ENCODE measurements at places on chromosomes 1 and 21.
A peak's percentile ranks its signal among the peaks of the same experiment; 100 is the strongest.

DNA sequence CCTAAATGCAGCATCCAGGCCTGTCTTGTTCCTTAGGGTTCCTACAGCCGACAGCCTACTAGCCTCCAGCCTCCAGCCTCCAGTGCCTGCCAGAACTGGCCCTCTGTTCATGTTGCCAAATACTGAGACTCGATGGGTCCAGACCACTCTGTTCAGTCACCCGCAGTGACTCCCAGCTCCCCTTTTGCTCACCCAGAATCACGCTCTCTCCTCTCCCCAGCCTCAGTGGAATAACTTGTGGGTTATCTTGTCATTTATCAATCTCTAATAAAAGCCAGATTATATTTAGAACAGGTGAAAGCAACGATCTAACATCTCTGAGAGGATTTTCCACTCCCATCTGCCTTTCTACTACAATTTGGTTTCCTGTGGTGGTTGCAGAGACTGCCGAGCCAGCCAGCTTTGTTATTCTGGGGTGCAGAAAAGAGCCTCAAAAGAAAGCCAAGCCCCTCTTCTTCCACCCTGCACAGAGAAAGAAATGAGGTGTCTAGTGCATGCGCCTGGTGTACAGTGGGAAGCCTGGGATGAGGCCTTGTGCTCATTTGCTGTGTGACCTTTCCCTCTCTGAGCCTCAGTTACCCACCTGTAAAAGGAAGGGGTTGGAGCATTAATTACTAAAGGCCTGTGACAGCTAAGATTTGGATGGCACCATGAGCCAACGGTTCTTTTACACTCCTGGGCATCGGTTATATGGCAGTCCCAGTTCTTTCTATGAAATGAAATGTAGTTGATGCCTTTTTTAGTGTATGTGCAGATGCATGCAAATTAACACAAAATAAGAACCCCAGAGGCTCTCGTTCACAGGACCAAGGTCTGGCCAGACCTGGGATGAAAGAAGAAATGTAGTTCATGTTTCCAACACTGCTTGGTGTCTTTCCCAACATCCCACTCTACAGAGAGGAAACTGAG lies 42.9 kb upstream of the ID3 start:
- no peak for DNase-seq

DNA sequence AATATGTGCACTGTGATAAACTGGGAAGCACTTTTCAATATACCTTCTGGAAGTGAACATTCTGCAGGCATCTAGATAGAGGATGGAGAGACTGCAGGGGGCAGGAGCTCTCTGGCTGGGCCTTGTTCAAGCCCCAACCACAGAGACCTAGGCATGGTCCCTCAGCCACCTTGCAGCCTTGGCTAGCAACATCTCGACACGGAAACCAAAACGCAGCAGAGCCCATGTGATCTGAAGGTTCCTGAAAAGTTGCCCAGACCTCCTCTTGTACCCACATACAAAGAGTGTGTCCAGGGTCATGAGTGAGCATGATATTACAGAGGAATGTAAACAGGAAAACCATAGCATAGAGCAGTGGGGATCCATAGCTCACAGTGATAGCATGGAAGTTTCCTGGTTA lies 33.1 kb upstream of the SAMD11 start:
- no peak for DNase-seq

- DNase-seq: no peak
These were observed 95.8 kb upstream of the HOOK1 start for GRCh38 chr1:59718989-59719360.

- DNase-seq: peak; percentile 27
These were observed 694 bp downstream of the ZBTB7B start for GRCh38 chr1:155003227-155003765.

DNA sequence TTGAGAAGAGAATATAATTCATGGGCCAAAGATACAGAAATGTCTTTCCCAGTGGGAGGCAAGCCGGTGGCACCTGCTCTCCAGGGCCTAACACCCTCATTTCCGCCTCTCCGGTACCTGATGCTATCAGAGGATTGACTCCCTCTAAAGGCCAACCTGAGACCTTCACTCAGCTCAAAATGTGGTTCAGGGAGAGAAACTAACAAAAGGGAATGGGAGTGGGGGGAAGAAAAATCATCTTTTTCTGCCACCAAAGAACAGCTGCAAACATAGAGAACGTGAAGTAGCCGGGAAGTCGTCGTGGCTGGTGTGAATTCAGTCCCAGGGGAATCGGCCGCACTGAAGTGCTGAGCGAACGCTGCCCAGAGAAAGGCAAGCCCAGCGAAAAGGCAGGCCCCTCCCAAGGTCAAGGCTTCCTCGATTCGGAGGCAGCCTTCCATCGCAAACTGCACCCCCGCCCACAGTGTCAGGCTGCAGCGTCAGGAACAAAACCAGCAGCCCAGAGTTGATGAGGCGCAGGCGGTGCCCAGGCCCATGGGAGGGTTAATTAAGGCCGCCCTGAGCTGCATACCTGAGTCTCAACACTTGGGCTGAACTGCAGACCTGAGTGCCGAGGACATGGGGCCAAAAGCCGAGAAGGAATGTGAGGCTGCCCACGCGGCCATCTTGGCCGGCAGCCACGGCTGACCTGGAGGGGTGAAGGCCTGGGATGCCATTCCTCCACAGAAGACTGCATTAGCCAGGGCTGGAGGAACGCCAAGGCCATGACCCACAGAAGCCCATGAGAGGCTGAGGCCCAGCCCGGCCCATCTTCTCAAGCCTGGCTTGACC lies 160.2 kb downstream of the PSMG1 start:
- peak; percentile 16 for DNase-seq

GRCh38 chr1:5405263-5405662 lies 587.0 kb downstream of the NPHP4 start:
- DNase-seq: no peak

DNA sequence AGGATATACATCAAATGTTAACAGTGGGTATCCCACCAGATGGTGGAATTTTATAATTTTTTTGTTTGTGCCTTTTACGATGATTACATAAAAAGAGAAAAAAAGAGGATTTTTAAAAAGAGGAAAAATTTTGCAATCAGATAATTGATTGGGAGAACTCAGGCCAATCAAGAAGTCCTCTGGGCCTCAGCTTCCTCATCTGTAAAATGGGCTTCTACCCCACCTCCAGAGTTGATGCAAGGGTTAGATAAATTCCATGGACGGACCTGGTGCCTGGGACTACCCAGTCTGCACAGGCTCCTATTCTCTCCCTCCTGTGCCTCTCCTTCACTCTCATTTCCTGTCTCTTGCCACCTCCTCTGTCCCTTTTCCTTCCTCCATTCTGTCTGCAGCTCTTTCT lies 88.9 kb downstream of the TRABD2B start:
- no peak for DNase-seq

- DNase-seq: peak; percentile 35
These were observed 2.6 kb downstream of the IRF2BP2 start for GRCh38 chr1:234607109-234608024.

GRCh38 chr1:116664366-116664977 lies 3.1 kb downstream of the IGSF3 start:
- DNase-seq: peak; percentile 84

- no peak for DNase-seq
These were observed 6.0 kb upstream of the CHD1L start for GRCh38 chr1:147236448-147236847.

DNA sequence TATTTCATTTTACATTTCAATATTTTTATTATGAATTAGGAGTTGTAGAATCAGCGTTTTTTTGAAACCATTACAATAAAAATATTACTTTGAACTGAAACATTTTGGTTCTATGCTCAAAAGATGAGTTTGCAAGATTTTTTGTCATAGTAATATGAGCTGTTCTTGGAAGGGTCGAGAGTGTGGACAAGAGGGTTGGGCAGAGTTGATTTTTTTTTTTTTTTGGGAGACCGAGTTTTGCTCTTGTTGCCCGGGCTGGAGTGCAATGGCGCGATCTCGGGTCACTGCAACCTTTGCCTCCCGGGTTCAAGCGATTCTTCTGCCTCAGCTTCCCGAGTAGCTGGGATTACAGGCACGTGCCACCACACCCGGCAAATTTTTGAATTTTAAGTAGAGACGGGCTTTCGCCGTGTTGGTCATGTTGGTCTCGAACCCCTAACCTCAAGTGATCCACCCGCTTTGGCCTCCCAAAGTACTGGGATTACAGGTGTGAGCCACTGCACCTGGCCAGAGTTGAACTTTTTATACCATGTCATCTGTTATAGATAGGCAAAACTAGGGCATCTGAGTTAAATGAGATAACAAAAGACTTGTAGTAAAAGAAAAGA lies 3.3 kb downstream of the CACYBP start:
- DNase-seq: no peak

GRCh38 chr1:166489356-166489669 lies 322.5 kb upstream of the FAM78B start:
- DNase-seq: no peak

DNA sequence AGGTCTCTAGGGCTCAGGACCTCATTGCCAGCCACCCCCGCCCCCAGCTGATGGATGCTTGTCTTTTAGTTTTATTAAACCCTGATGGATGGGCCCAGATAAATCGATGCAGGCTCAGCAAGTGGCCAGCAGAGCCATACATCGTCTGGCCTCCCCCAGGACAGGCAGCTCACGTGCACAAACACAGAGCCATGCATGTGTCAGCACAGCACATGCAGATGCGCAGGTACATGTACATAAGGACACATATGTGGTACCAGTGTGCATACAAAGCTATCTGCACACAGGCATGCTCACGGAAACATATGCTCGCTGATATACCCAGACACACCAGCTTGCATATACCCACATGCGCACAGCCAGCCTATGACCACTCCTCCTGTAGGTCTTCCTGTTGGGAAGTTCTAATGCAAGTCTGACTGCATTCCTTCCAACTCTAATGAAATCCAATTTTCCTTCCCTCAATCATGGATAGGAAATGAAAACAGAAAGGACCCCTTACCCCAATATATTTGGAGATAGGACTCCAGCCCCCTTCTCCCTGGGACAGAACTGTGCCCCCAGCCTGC lies 897 bp downstream of the COL16A1 start:
- DNase-seq: no peak

DNA sequence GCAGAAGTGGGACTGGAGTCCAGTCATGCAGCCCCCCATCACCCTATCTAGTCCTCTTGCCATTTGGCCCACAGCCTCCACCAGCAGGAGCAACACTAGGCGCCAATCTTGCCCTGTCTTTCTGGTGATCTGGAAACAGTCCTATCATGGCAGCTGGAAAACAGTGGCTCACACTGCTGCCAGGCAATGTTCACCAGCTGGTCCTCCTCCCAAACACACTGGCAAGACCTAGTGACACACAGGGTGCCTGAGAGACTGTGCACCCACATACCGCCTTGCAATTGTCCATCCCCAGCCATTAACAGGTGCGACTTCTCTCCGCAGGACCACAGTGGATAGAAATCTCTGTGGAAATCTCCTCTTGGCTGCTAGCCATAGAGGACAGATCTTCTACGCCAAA lies 105.5 kb downstream of the HIVEP3 start:
- no peak for DNase-seq

DNA sequence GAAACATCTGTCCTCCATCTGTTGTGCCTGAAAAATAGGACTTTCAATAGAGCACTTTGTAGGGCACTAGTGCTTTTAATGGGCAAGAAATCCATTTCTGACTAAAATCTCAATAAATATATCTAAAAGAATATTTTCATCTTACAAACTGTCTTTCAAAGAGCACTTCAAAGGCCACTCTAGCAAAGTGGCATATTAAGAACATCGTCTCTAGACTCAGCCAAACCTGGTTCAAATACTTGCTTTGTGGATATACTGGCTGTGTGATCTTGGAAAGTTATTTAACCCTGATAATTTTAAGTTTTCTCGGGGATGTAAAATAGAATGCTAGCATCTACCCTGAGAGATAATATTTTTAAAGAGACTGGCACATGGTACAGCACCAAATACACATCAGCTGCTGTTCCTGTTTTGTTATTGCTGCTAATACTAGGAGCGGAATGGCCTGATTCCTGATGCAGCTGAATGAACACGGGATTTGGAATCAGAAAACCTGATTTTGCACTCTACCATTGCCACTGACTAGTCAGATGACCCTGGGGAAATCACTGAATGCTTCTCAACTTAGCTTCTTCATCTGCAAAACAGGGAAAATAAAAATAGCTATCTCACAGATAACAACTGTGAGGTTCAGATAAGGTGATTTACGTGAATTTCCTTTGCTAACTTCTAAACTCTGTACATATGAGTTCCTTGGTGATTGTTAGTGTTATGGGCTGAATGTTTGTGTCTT lies 25.2 kb upstream of the LRRC8C start:
- DNase-seq: no peak

DNA sequence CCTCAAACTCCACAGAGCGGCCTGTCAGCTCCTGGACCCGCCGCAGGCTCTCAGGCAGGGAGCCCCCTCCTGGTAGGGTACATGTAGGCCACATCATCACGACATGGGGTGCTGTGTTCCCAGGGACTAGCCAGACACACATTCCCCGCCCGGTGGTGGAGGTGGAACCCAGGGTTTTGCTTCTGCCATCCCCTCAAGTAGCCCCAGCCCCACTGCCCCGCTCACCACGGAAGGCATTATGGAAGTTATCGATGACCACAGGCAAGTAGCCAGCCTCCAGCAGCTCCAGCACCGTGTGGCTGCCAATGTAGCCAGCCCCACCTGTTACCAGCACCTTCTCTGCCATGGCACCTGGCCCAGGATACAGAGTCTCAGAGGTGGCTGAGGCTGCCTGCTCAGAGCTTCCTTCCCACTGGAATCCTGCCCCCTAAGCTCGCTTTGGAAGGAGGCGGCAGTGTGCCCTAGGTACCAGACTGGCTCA lies 1.9 kb downstream of the GALE start:
- no peak for DNase-seq

GRCh38 chr1:18422076-18422777 lies 58.5 kb upstream of the KLHDC7A start:
- no peak for DNase-seq

All from NCI-H748 treated with DMSO at 0.1 percent for 48 hours (cell line).